ENCODE measurements at places on chromosomes 11 and 22.

DNA sequence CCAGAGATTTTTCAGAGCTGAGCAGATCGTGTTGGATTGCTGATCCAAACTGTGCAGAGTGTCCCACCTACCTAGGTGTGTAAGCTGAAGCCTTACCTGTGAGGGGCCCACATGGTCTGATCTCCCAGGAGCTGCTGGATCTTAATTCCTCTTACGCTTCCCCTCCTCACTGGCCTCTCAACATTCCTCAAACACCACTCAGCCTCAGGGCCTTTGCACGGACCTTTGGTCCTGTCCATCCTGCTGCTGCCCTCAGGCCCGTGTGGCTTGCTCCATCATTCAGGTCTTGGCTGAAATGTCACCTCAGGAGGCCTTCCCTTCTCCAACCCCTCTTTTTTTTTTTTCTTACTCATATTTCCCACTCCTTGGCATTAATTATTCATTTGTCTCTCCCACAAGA, 21.1 kb upstream of the RAB1B start:
- no peak for DNase-seq

- no peak for DNase-seq
Observed at GRCh38 chr22:36332623-36333332, 55.0 kb downstream of the MYH9 start.

GRCh38 chr22:25404556-25404927, 159.9 kb upstream of the GRK3 start:
- DNase-seq, result no peak

- DNase-seq, result no peak
Observed at GRCh38 chr11:32602657-32603415, 19.2 kb downstream of the EIF3M start.

GRCh38 chr11:15730995-15731385, 616.3 kb downstream of the INSC start:
- DNase-seq, result no peak

GRCh38 chr22:37909766-37910165, 3.7 kb downstream of the MICALL1 start:
- no peak for DNase-seq

GRCh38 chr11:47943721-47944586, 36.4 kb upstream of the PTPRJ start:
- no peak for DNase-seq

DNA sequence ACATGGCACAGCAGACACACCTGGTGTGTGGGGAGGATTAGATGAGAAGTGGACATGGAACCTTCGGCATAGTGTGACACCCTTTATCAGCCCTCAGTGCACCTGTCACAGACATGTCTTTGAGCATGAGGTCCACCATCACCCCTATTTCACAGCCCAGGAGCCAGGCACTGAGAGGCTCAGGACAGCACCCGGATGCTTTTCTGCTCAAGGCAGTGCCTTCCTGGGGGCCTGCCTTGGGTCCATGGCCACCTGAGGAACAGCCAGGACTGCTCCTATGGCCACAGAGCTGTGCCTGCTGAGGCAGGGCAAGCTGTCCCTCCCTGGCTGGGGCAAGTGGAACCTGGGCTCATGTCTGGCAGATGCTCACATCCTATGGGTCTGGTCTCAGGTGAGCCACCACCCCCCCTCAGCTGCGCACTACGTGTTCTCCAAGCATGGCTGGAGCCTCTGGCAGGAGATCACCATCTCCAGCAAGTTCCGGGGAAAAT, 75.8 kb downstream of the MORC2 start:
- DNase-seq, result no peak

- DNase-seq, result no peak
Observed at GRCh38 chr11:9941991-9942390, 278.1 kb downstream of the SWAP70 start.

GRCh38 chr11:44936951-44937543, 13.6 kb downstream of the TP53I11 start:
- peak; percentile 70 for DNase-seq

DNA sequence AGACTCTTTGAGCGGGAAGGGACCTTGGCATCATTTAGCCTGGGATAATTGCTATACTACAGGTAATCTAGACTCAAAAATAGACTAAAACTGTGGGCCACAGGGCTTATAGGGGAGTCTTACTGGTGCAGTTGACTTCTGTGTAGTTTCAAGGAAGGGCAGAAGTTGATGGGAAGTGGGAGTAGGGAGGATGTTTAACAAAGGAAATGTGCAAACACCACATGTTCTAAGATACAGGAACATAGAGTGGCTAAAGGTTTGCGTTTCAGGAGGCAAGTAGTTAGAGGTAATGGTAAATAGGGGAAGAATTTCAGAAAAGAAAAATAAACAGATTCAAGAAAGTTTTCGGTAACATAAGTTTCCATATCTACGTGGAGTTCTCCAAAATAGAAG, 14.4 kb upstream of the SORL1 start:
- no peak for DNase-seq

DNA sequence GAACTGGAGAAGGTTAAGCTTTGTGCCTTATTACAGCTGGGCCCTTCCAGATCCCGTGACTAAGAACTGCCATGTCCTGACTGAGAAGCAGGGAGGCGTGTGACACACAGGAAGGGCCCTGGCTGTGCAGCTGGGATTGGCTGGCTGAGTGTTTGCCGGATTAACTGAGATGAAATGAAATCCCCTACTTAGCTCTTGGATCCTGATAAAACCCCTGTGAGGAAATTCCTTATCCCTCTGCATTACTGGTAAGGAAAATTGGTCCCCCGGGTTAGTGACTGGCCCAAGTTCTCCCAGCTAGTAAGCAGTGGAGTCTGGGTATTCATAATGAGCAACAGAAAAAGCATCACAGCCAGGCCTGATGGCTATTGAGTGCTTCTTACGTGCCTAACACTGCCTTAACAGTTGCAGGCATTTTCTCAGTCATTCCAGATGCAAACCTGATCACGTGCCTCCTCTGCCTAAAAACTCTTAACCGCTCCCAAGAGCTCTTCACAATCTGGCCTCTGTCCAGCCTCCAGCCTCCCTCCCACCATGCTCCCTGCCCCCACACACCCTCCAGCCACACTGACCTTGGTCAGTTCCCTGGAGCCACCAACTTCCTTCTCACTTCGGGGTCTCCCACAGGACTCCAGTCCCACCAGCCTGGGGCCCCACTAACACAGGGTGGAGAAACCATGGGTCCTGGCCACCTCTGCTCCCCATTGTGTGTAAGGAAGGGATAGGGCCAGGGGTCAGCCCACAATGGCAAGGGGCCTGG, 37.8 kb downstream of the ARRB1 start:
- no peak for DNase-seq

DNA sequence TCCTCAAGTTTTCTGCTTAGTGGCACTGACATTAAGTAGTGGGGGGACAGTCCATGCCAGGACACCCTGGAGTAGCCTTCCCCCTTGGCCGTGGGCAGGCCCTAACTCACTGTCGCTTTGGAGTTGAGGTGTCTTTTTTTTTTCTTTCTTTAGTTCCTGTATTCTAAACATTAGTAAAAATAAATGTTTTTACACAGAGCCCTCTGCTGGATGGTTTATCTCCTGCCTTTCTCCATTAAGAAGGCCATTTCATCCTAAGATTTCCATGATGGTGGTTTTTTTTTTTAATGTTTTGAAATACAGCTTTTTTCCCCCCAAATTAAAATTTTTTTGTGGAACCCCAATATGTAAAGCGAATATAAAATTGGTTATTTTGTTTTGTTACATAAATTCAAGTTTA, 1.8 kb upstream of the TIGD3 start:
- DNase-seq, result no peak

- no peak for DNase-seq
Observed at GRCh38 chr11:129346916-129347315, 28.7 kb upstream of the BARX2 start.

- DNase-seq, result no peak
Observed at GRCh38 chr11:128896356-128896755, 5.2 kb downstream of the KCNJ5 start.

DNA sequence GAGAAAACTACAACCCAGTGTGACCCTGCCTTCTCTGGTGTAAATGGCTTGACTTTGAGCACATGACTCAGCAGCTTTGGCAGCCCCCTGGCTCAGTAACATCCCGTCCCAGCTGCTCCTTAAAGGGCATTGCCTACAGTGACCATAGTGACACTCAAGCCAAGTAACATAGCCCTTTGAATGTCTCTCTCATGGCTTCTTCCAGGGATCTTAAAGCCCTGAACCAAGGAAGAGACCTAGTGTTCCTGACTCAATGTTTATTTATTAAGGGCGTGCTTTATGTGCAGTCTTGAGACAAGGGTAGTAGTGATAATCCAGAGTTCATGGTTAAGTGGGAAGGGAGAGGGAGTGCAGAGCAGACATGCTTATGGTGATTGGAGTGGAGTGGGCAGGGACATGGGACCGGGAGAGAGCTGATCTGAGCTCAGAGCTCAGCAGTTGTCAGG, 125.7 kb downstream of the PARVA start:
- no peak for DNase-seq

DNA sequence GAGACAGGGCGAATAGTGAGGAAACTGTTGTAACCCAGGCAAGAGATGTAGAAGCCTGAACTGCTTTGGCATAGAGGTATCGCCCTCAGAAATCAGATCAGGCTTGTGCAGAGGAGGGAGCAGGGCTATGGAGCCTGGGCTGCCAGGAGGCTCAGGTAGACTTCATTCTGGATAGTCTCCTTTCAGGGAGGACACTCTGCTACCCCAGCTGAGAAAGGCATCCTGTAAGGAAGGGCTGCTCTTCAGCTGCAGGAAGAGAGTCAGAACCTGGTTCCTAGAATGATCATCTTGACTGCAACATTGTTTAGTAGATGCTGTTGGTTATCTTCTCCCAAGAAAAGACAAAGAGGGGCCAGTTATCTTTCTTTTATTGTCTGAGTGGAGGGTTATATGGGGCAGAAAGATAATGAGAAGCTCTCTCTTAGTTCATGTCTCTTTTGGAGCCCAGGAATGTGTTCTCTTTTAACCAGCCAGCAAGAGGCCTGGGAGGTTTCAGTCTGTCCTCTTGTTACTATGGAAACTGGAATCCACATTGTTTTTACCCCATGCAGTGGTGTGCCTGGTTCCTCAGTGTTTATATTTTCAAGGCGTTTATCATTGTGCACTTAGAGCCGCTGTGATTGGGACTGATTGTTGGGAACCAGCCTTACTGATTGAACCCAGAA, 95.7 kb downstream of the STIM1 start:
- no peak for DNase-seq

DNA sequence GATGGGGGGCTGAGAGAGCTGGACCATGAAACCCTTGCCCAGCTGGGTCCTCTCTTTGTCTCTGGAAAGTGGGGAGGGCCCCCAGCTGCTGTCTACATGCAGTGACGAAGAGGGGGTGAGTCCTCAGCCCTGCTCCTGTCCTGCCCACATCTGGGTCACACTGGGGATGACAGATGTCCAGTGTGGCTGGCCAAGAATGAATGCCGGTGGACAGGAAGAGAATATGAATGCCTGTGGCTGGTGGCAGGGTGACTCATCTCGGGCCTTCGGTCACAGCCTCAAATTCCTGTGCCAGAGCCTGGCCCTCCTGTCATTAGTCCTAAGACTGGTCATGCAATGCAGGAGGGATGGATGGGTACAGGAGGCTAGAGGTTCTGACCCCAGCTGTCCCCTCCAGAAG, 2.2 kb upstream of the PNPLA3 start:
- no peak for DNase-seq

DNA sequence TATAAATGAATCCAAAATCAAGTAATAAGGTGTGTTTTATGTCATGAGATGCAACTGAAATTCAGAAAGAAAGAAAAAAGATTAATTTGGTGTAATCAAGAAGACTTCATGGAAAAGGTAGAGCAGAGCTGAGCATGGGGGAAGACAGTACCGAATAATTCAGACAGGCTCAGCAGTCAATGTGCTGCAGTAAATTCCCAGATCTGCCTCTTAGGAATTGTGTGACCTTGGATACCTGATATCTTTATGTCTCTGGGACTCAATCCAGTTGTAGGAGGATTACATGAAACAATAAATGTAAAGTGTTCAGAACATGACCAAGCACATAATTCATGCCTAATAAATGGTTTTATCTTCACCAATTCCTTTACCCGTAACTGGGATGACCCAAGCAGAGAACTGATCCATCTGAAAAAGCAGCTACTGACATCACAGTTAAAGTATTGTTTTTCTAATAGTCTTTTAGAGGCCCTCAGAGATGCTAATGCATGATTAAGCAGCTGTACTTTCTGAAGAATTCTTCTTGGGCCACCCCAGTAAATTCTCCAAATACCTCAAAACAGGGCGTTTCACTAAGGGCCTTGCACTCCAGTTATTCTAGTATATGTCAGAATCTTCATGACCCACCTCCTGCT, 7.8 kb downstream of the MS4A12 start:
- no peak for DNase-seq

All from NCI-H1694 (cell line).